Left lung (tissue), 14 donors: ENCODE measurements at places on chromosomes 3 and 15. TPM values are rescaled to one million over a fixed set of nuclear protein-coding genes. Genes with fewer than 3 reads are reported as not detected.

LRRC49 gene
- 4.2 TPM for total RNA-seq

SSR3 gene
- total RNA-seq: 336 TPM

PROK2 gene
- 0.32 TPM for total RNA-seq

ECE2 gene
- total RNA-seq: not detected

MME gene
- 24.3 TPM for total RNA-seq

IL17RE gene
- total RNA-seq: 14.4 TPM

TTC21A gene
- 10.6 TPM for total RNA-seq
